Lung (tissue), 17 donors: ENCODE measurements at places on chromosomes 11 and 22. TPM values are rescaled to one million over a fixed set of nuclear protein-coding genes. Genes with fewer than 3 reads are reported as not detected.

Gene WBP2NL
- polyA plus RNA-seq, result 0.67 TPM

Gene ZNF215
- polyA plus RNA-seq, result 0.26 TPM

DNA sequence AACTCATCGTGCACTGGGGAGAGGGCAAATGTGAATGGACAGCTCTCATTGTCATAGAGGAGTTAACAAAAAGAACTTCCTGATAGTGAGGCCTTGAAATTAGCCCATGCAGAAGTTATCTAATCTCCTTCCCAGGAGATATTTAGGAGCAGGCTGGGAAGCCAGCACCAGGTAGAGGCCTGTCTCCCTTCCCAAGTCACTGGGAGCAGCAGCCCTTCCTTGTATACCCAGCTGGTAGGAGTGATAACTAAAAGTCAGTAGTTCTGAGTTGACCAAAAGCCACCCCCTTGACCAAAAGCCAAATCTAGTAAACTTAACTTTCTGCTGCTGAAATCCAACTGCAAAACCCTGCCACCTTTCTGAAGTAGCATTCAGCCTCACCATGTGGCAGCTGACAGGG is 1.4 kb upstream of the BACE1-AS start:
- H3K36me3 ChIP-seq, result peaks cover 34% of the 10 kb centered on the region
- no peaks in the 10 kb centered on the region for H3K27me3 ChIP-seq
- H3K4me3 ChIP-seq, result no peak overlapping the region
- no peak for DNase-seq
- no peak overlapping the region for H3K27ac ChIP-seq

DNA sequence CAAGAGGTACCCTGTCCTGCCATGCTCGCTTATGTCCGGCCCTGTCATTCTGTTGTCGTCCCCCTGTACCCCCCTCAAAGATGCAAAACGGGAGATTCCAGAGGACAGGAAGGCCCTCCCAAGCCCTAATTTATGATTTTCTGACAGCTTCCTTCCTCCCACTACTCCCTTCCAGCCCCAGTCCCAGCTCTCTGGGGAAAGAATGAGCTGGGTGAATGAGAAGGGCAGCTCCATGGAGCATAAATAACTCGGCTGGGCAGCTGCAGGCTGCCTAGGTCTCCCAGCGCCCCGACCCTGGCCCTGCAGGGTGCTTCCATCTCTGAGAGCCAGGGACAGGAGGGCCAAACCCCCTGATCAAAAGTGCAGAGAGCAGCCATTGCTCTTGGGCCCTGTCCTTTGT is 3.9 kb upstream of the EMID1 start:
- no peaks in the 10 kb centered on the region for H3K36me3 ChIP-seq
- no peak for DNase-seq
- H3K27me3 ChIP-seq, result no peaks in the 10 kb centered on the region
- no peak overlapping the region for H3K27ac ChIP-seq
- no peak overlapping the region for H3K4me3 ChIP-seq

- H3K27ac ChIP-seq, result no peak overlapping the region
- H3K4me3 ChIP-seq, result no peak overlapping the region
- H3K4me1 ChIP-seq, result no peaks in the 10 kb centered on the region
Measured at GRCh38 chr11:75792127-75792731, 22.8 kb upstream of the UVRAG start.

DNA sequence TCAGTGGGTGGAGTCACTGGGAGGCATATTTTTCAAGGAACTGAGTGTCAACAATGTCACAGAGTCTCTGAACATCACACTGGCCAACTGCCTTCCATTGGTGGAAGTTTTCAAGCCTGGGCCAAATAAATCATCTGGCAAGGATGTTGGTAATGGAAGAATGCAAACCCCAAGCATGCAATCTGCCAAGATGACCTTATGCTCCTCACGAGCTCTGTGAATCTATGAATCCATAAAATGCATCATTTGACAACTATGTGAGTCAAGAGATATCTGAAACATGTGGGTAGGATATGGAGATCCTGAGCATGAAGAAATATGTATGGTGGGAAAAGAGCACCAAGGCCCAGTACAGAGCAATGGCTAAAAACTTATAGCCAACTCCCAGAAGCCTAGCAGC is 122.2 kb downstream of the PLEKHA7 start:
- no peak overlapping the region for H3K27ac ChIP-seq
- no peaks in the 10 kb centered on the region for H3K27me3 ChIP-seq
- no peaks in the 10 kb centered on the region for H3K4me1 ChIP-seq
- no peak overlapping the region for H3K4me3 ChIP-seq
- no peak for DNase-seq
- H3K36me3 ChIP-seq, result no peaks in the 10 kb centered on the region
